Lower leg skin (tissue), 4 donors: ENCODE measurements at places on chromosomes 6 and 20.

DNA sequence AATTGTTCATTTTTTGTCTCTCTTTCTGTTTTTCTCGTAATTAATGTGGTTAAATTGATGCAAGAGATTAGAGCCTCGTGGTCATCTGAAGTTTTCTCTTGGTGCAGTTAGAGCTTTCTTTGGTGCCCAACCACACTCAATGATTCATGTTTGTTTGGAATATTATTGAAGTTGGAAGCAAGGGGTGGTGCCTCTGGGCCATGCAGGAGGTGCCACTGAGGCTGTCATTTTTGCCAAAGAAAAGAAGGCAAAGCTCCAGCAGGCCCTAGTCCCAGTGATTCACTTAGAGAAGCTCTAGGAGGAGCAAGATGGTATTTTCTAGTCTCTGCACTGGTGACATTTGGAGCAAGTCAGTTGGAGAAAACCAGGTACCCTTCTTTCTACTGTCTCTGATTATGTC lies 144.5 kb upstream of the RALGAPA2 start:
- DNase-seq = peak; percentile 32

DNA sequence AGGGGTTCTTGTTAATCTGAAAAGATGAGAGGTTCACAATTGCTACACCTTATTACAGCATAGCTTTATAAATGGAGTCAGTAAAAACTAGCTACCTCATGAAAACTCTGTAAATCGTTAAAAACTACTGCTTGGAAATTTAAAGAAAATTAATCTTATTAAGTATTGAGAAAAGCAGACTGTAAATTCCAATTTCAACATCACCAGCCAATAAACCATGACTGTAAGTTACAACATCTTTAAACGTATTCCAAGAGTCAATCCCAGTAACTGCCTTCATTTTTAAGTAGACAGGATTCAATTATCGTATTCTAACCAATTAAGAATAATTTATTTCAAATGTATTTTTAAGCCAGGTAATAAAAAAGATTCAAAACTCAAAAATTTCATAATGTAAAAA lies 70.3 kb downstream of the ATG5 start:
- no peak for DNase-seq

- DNase-seq = no peak
These were observed 2.1 kb downstream of the RAET1E start for GRCh38 chr6:149895833-149896271.

DNA sequence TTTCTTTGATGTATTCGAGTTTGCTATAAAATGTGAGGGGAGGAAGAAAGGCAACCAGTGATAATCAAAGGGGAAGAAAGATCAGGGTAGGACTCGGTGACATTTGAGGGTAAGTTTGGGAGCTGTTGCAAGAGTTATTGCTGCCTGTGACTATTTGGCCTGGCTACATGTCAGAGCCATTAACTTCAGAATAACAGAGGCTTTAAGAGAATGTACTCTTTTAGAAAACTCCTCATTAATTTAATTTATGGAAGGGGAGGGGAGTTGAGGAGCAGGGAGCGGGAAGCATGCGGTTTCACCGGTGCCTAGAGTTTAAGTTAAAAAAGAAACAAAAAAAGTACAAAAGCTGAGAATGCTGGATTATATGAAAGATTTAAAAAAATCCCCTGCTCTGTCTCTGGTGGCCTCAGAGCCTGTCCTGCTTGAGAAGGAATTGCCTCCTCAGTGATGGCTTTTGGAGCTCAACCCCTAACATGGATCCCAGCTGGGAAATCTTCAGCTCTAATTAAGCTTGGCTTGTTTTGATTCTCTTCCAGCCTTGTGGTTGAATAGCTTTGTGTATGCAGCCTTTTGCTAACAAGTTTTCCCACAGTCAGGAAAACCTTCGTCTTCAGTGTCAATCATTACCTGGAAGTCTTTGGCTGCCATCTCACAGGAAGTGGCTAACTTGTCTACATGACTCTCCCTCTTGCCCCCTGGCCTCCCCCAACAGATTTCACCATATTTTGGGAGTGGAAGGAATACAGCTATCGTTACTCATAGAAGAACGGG lies 238.2 kb downstream of the SOX4 start:
- DNase-seq = no peak

DNA sequence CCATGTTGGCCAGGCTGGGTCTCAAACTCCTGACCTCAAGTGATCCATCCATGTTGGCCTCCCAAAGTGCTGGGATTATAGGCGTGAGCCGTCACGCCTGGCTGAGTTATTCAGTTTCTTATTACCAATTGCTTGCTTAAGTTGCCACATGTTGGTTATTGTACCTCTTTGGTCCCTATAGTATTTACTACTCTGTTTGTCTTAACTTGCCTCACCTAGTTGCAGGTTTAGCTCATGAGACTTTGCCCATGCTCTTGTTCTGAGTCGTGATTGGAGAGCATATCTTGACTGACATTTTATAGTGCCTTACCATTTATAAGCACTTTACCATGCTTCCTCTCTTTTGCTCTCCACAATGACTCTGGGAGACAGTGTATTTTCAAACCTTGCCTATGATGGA lies 134.2 kb upstream of the HDGFL1 start:
- no peak for DNase-seq

- no peak for DNase-seq
These were observed 17.8 kb upstream of the ASF1A start for GRCh38 chr6:118876198-118876597.

DNA sequence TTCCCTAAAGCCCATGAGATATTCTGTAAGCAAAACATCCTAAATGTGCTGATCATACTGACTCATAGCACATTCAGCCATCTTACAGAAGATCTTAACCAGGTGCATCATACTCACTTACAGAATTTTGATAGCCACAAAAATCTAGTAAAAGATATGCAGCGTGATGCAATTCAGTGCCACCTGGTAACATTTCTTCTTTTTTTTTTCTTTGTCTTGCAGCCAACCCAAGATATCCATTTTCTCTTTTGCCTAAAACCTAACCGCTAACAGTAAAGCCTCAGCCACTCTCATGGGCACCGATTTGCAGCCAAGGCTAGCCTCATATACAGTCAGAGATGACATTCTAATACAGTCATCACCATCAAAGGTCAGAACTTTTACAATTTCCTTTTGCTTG lies 293.3 kb downstream of the HACE1 start:
- no peak for DNase-seq

DNA sequence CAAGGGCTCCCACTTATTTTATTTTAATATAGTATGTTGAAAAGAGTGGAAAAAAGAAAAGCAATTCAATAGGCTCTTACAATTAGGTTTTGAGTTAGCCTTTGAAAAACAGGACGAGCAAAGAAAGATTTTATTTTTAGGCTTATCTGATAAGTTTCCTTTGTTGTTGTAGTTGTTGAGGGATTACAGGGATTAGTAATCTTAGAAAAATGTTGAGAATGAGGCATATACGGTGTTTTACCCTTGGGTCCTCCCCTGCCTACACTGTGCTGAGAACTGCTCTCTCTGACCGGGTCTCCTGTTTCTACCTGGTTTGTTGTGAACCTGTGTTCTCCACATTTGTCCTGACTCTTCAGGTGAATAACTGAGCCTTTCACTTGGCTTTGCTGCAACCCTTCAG lies 16.7 kb downstream of the TRAPPC3L start:
- no peak for DNase-seq

DNA sequence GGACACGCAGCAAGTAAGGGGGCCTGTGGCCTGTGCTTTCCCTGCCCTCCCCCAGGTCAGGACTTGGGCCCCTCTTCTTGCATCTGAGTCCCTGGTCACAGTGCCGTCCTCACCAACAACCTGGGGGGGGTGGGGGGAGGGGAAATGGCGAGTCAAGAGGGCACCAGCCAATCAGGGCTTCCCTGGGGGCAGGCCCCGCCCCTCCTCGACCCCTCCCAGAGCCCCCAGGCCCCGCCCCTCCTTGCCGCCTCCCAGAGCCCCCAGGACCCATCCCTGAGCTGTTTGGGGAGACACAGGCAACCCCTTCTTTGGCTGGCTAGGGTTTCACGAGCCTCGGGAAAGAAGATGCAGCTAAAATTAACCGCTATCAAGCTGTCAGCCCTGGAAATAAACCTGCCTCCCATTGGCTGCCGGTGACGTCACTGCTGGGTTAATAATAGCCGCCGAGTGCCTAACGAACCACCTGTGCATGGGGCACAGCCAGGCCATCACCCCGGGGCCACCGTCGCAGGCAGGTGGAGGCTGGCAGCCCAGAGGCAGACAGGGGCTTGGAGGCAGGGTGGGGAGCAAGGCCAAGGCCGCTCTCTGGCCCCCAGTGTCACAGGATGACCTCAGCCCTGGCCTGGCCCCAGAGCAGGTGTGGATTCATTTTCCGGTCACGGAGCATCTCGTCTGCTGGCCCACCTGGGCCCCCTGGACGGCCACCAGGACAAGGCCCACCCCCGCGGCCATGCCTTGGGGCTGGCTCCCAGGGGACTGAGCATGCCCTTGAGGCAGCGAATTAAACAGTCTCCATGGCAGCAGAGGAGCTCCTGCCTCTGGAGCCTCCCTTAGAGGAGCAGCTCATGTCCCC lies 3.2 kb upstream of the EEF1A2 start:
- no peak for DNase-seq

GRCh38 chr20:19885939-19886660 lies 128.0 kb downstream of the RIN2 start:
- peak; percentile 44 for DNase-seq

DNA sequence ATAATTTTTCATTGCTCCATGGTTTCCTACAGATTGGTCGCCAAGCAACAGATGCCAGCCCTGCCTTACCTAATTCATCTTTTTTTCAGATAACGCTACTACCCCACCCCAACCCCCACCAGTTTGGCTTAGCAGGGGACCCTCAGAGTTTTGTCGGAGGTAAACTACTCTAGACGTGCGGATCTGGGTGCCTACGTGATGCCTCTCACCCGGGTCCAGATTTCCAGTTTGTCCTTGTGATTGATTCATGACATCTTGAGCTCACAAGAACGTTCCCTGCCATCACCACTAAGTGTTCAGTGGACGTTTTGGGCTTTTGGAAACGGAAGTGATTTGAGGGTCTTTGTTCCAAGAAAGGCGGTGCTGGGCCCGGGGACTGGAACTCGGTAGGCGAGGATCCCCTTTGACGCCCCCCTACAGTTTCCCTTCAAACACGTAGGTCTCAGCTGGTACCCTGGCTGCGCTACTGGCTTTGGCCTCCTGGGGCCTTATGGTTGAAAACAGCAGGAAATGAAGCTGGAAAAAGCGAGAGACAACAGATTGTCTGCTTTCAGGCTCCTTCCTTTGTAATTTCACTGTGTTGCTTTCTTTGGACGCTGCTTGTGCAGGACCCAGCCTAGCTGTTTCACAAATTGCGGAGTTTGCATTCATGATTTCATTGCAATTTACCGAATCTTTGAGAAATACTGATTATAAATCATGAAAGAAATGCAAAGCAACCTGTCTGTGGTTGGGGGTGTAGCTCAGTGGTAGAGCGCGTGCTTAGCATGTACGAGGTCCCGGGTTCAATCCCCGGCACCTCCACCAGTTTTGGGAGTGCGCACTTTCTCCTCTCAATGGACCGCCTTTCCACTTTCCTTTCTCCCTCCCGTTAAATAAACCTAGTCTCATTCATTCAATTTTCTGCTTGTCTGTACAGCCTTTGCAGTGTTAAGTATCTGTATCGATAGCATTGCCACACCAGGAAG lies 81.0 kb downstream of the GPX5 start:
- DNase-seq = no peak

DNA sequence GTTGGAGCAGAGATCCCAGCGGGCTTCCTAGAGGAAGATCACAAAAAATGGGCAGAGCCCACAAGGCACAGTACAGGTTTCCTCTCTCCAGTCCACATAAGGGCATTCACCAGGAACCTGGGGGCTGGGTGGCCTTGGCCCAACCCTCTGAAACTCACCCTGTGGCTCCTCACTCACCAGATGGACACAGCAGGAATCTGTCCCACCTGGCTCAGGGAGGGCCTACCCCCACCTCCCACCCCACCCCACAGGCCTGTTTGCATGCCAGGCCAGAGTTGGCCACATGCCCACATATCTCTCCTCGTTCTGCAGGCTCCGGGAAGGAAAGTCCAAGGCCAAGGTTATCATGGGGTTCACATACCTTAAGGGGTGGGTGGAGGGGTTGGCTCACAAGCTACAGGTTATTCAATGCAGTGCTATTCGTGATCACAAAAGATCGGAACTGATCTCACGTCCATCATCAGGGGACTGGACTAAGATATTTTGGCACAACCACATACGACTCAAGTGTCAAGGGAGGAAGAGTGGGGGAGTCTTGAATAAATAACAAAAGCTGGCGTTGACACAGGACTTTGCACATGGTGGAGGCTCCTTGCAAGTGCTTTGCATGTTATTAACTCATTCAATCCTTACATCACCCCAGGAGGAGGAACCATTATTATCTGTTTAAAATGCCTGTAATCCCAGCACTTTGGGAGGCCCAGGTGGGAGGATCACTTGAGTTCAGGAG lies 13.0 kb downstream of the RIPOR3 start:
- DNase-seq = no peak

DNA sequence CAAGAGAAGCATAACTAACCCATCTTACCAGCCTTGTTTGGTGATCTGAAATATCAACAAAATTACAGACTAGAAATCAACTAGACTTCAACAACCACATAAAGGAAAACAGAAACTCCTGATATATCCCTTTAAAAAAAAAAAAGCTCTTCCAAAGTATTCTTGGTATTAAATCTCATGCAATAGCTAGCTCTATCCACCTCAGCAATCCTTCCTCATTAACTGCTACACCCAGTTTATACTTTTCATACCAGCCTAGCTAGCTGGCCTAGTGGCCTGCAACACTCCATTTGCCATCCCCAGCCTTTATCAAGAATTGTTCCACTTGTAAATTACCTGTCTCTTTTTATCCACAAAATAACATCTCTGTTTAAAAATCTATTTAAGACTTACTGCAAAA lies 69.0 kb downstream of the BACH2 start:
- DNase-seq = no peak

- no peak for DNase-seq
These were observed 24.7 kb upstream of the DDO start for GRCh38 chr6:110440026-110440425.

GRCh38 chr6:33143113-33143770 lies 49.0 kb downstream of the COL11A2 start:
- no peak for DNase-seq

GRCh38 chr20:35355372-35355771 lies 56.4 kb downstream of the UQCC1 start:
- no peak for DNase-seq
